Right renal cortex interstitium (tissue), 3 donors: ENCODE measurements at places on chromosomes 4 and X.

- DNase-seq, result no peak
Measured at GRCh38 chrX:130086447-130087206, 23.7 kb downstream of the ELF4 start.

- DNase-seq, result no peak
Measured at GRCh38 chr4:41575665-41576064, 37.7 kb downstream of the LIMCH1 start.

DNA sequence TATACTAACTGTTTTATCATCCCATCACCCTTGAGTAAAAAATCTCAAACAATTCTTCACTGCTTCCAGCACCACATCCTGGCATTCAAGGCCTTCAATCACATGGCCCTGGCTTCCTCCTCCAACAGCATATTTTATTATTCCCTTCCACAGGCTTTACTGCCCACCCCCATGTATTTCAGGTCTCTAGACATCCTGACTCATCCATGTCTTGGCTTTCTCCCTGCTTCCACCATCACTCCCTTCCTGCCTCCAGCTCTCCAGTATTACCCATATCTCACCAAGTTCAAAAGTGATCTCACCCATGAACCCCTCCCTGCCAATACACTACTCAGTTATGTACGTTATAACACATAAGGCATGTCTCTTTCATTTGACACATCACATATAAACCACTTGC, 34.7 kb upstream of the PLAC1 start:
- DNase-seq, result no peak

DNA sequence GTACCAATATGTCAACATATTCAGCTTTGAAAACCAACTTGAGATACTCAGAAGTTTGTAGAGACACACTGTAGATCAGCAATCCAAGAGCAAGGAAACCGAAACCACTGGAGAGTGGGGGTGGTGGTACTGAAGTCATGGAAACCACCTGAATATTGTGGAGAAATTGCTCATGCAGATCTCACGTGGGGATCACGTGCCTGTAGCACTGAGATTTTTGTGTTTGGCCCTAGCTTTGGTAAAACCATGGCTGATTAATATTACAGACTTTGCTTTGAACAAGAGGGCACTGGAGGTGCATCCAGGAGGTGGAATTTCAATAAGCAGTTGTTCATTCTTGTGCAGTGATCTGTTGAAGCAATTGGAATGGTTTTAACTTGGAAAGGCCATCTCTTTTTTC, 47.2 kb downstream of the GBA3 start:
- peak; percentile 29 for DNase-seq

DNA sequence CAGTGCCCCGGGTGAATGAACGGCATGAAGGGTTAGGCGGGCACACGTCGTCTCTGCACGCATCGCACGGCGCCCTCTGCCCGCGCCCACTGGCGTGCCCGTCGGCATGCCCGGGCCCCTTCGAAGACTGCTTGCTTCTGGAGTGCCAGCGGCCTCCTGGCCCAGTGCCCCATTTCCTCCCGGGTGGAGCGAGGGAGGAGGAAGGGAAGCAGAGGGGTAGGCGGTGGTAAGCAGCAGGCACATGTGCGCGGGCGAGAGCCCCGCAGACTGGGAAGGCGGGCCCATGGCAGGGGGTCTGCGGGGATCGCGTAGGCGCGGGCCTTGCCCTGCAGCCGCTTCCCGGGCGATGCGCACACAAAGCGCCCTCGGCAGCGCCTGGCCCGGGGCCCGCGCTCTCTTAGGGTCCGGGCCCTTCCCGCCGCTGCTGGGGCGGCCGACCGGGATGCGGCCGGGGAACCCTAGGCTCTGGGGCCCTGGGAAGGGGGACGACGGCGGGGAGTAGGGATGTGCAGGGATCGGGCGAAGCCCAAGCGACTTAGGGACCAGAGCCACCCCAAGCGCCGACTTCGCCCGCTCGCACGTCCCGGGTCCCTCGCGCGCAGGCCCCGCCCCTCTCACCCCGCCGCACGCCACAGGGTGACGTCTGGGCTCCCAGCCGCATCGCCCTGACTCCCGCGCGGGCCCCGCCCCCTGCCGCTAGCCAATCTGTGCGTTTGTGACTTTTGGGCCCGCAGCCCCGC, 866 bp upstream of the EMD start:
- no peak for DNase-seq

DNA sequence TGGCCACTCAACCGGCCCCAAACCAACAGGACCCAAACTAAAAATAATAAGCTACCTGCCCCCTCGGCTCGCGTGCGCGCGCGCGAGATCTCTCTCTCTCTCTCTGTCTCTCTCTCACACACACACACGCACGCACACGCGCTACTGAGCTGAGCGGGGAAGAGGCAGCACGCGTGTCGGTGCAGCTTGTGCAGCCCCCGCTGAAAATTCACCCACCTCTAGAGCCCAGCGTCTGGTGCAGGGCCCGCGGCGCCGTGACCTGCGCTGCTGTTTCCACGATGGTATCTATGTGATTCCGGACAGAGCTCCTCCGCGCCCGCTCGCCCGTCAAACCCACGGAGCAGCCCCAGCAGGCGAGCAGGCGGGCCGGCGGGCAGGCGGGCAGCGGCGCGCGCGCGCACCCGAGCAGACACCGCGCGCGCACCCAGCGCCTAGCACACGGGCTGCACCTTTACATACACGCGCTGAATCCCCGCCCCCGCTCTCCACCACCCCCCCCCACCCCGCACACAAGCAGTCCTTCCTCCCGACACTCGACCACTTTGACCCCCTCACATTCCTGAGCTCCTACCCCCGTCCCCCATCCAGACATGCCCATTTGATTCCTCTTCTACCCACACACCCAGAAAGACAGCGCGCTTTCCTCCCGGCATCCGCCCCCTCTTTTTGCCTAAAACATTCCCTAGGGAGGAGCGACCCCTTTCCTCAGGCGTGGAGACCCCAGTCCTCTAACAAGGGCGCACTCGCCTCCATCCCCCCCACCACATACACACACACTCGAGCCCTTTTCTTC, 1.0 kb downstream of the SLITRK4 start:
- DNase-seq, result no peak

DNA sequence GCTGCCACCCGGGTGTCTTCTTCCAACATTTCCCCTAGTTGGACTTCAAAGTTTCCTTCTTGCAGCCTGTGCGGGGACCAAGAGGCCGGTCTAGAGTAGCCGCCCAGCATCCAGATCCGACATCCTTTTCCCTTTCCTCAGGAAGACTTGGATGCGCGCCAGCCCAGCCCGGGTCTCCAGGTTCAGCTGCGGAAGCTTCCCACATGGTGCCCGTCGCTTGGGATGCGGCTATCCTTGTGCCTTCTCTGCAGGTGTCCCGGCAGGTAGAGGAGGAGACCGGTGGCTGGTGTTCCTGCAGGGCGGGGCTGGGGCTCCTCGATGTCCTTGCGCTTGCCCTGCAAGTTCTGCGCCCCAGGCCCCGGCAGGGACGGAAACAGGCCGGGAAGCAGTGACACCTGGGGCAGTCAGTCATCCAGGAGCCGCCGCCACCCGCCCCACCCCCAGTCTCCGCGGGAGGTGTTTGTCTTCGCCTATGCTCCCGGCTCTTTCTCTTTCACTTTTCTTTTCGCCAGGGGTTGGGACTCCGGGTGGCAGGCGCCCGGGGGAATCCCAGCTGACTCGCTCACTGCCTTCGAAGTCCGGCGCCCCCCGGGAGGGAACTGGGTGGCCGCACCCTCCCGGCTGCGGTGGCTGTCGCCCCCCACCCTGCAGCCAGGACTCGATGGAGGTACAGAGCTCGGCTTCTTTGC, at the start of gene IL15:
TSS of gene IL15 (plus strand) at position 502 of the 689 bp plus-strand sequence. CDS start 82,882 bp downstream, outside the sequence.
- DNase-seq, result no peak

DNA sequence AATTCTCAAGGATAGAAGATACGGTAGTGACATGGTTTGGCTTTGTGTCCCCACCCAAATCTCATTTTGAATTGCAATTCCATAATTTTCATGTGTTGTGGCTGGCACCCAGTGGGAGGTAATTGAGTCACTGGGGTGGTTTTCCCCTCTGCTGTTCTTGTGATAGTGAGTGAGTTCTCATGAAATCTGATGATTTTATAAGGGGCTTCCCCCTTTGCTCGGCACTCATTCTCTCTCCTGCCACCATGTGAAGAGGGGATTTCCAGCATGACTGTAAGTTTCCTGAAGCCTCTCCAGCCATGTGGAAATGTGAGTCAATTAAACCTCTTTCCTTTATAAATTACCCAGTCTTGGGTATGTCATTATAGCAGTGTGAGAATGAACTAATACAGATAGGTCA, 8.5 kb upstream of the SPANXN4 start:
- DNase-seq, result no peak

GRCh38 chr4:48687313-48688051, 92.6 kb downstream of the FRYL start:
- no peak for DNase-seq

DNA sequence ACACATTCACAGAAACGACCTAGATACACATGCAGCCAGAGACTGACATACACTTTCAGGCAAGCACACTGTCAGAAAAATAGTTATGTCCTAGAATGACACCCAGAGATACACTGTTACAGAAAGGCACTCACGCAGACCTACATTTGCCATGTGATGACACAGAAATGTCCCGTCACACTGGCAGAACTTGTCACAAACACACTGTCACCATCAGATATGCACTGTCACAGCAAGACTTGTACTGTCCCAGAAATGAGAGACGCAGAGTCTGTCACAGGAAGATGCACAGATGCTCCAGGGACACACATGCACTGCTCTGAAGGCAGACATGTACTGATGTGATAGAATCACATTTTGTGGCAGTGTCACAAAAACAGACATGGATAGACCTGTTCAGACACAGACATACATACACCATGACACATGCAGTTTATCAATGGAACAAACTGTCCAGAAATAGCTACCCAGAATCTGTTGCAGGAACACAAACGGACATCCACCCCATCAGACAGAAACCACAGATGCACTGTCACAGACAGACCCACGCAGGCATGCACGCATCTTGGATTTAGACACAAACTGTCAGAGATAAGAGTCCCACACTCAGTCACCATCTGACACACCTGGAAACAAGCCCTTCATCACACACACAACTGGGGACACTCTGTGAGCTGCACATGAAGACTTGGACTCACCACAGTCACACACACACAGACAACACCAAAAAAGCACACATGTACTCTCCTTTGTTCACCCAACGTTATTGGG, 1.3 kb upstream of the PIM2 start:
- DNase-seq, result no peak
